GM12864 (cell line): ENCODE measurements at places on chromosomes 11 and 22.

DNA sequence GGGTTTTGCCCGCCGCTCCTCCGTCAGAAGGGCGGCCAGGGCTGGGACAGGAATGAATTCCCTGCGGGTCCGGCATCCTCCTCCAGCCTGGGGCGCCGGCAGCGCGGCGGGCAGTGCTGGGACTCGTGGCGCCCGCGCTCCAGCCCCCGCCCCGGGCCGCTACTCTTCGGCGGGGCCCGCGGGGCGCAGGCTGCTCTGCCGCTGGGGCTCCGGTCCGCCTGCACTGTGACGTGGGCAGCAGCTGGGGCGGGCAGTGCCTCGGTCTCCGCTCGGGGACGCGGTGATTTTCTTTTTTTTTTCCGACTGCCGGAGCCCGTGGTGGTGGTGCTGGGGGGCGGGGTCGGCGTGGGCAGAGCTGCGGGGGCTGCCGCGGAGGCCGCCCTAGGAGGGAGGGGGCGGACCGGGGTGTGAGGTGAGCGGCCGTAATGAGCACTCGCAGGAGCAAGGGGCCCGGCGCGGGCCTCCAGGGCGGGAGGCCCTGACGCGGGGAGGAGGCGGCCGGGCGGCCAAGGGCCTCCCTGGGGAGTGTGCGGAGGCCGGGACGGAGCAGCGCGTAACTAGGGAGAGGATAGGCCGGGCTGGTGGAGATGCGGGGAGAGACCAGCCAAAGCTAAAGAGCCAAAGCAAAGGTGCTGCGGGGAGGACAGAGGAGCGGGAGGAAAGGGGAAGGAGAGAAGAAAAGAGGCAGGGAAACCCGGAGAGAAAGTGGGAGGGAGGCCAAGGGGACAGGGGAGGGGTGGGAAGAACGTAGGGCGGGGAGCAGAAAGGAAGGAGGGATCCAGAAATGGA lies 73.3 kb upstream of the ZBED5 start:
- DNase-seq: no peak

GRCh38 chr11:10922892-10923291 lies 65.0 kb upstream of the ZBED5 start:
- DNase-seq: no peak

DNA sequence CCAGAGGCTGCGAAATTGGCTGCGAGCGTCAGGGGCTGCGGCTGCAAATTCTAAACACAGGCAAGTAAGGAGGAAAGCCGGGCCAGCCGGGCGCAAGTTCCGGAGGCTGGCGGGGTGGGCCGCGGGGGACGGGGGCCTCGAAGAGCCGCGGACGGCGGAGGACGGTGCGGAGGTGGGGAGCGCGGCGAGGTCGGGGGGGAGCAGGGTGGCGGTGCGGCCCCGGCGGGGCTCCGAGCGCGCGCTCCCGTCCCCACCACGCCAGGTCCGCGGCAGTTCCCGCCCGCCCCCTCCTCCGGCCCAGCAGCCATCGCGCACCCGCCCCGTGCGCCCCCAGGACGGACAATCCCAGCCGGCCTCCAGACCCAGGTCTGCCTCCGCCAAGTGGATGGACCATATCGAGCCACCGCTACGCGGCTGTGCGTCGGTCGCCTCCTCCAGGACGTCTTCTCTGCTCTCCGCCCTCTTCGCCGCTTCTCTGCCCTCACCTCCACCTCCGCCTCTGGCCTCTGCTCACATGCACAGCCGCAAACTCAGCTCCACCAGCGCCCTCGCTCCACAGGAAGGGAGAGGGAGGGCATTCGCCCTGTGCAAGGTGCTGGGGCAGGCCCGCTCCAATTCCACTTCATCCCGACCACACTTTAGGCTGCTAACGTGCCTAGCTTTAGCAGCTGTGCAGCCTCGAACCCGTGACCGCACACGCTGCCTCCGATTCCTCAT lies 7.2 kb downstream of the ELFN2 start:
- DNase-seq: no peak

- no peak for DNase-seq
Measured at GRCh38 chr11:31792456-31792855, 18.7 kb downstream of the PAX6 start.

DNA sequence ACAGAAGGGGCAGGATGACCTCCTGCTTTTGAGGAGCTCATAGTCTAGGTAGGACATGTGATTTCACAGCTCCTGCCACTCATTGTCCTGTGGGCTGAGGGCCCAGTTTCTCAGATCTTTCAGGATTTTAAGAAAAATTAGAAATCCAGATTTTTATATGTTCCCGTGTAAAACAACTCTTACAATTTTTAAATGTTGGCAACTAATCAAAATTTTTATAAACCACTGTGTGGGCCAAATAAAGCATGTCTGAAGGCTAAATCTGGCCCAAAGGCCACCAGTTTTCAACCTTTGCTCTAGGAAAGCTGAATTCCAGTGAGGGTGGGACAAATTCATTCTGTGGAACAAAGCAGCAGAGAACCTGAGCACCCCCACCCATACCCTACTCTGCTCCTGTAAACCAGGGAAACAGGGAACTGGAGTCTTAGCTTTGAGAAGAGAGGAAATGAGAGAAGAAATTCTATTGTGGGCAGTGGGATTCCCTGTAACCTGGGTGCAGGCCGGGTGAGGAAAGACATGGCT lies 20.6 kb downstream of the LRRC32 start:
- DNase-seq: no peak

GRCh38 chr11:127058524-127058923 lies 58.0 kb upstream of the KIRREL3 start:
- no peak for DNase-seq

GRCh38 chr11:132992838-132993631 lies 539.3 kb downstream of the OPCML start:
- DNase-seq: no peak

- DNase-seq: no peak
Measured at GRCh38 chr11:35235498-35235897, 96.5 kb downstream of the CD44 start.

DNA sequence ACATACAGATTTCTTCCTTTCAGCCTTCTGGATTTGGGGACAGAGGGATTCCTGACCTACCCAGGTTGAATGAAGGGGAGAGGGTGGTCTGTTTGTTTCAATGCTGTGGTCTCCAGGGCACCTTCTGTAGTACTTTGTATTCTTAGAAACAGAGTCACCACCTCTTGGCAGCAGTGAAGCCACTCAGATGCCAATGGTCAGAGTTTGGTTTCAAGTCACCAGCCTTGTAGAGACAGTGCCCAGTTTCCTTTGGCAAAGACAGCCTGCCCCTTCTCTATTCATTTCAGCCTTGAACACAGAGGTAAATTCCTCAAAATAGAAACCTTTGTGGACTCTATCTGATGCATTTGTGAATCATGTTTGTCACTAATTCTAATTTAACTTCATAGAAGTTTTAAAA lies 111.7 kb upstream of the RASSF10 start:
- no peak for DNase-seq

GRCh38 chr11:62715150-62716130 lies 8.0 kb downstream of the GNG3 start:
- DNase-seq: no peak

DNA sequence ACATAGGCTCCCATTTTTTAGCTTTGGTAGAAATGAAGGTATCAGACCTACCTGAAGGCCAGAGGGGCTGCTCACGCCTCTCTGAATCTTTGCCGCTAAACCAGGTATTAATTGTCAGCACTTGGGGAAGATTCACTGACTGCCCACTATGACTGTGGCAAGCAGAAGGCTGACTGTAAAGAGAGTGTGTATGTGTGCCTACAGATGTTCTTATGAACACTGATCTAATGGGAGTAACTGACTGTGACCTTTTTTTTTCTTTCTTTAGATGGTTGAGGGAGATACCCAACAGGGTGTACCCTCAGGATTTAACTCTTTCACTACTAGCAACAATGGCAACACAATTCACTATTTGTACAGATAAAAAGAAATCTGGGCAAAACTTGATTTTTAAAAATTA lies at the start of gene RAG2:
Gene RAG2 (minus strand): TSS at position 186 of the 400 bp plus-strand sequence. CDS start 4,068 bp downstream, outside the sequence.
- DNase-seq: no peak

- DNase-seq: no peak
Measured at GRCh38 chr11:19428206-19429002, 187.7 kb upstream of the E2F8 start.

DNA sequence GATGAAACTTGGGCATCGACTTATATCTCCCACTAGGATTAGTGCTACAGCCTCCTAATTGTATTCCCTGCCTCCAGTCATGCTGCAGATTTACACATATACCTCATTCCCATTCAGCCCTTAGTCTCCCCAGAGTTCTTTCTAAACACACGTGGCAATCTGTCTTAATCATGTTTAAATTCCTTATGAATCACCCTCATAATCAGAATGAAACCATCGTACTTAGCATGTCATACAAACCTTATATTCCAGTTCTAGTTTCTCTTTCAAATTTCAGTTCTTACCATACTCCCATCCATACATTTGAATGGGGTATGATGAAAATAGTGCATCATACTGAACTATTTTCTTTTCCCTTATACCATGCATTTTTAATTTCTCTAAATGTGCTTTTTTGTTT lies 6.0 kb upstream of the OR10A2 start:
- DNase-seq: no peak

GRCh38 chr11:80779905-80780605 lies 1339.2 kb upstream of the TENM4 start:
- DNase-seq: no peak

DNA sequence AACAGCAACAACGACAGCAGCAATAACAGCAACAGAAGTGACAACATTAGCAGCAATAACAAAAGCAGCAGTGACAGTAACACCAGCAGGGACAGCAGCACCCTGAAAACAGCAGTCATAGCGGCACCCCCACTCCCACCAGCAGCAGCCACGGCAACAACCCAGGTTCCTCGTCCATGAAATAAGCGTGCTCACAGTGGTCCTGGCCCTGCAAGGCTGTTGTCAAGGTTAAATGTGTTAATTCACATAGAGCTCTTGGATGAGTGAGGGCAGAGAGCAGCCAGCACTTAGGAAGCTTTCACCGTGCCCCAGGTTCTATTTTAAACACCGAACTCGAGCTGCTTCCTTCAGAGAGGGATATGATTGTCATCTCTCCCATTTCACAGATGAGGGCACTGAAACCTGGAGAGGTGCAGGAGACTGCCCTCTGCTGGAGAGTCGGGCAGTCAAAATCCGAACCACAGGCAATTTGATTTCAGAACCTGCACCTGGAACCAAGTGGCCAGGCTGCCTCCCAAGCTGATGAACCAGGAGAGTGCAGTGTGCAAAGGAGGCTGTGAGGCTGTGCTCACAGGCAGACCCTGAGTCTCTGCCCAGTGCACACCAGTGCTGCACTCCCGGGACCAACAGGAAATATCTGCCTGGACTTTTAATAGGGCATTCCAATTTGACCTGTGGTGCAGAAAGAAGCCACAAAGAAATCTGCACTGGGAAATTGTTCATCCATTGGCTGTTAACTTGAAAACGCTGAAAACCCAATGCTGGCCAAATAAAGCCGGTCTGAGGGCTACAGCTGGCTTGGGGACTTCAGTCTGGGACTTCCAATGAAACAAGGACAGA lies 22.9 kb upstream of the FGF3 start:
- DNase-seq: no peak

GRCh38 chr11:27349919-27350318 lies 13.1 kb downstream of the CCDC34 start:
- DNase-seq: no peak

DNA sequence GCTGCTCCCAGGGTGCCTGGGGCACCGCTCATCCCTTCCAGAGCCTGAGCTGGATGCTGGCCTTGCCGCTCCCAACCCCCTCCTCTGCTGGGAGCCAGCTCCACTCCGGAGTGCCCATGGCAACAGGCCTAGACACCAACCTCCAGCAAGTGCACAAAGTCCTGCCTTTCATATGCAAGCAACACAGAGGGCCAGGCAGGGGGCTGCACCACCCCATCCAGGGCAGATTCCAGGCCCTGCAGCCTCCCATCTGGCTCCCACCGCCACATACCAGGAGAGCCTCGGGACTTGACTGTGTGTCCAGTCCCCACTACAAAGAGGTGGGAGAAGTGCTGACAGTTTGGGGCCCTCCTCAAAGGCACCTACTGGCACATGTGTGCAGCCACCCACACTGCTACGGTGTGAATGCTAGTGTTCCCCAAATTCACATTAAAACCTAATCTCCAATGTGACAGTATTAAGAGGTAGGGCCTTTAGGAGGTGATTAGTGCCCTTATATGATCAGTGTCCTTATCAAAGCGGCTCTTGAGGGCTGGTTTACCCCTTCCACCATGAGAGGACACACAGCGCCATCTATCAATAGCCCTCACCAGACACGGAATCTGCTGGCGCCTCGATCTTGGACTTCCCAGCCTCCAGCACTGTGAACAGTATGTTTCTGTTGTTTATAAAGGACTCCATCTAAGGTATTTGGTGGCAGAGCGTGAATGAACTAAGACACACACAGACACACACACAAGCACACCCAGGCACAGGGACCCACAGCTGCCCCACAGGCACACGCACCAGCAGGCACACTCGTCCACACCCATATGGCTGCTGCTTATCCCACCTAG lies 16.2 kb downstream of the ARVCF start:
- DNase-seq: no peak

DNA sequence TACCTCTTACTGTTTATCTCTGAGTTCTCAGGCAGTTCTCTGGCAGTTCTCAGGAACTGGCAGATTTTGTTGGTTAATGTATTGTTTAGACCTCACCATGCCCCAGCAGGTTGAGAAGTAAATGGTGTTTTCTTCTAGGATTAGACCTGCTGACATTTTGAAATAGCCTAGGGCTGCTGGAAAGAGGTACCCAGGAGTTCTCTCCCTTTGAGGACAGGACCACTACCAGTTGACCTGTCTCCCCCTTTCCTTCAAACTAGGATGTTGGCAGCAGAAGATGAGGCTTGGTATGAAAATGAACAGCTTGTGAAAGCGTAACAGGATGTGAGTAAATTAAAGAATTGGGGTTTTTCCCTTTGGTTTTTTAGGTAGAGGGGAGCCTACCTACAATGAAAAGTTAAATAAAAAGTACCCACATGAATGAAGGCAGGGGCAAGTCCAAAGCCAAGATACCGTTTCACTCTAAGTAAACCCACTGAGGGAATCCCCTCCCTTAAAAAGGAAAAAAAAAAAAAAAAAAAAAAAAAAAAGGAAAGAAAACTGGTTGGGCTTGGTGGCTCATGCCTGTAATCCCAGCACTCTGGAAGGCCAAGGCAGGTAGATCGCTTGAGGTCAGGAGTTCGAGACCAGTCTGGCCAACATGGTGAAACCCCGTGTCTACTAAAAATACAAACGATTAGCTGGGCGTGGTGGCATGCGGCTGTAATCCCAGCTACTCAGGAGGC lies 96.2 kb downstream of the PDHX start:
- DNase-seq: no peak

- DNase-seq: no peak
Measured at GRCh38 chr11:7019500-7020182, 505 bp downstream of the ZNF214 start.

DNA sequence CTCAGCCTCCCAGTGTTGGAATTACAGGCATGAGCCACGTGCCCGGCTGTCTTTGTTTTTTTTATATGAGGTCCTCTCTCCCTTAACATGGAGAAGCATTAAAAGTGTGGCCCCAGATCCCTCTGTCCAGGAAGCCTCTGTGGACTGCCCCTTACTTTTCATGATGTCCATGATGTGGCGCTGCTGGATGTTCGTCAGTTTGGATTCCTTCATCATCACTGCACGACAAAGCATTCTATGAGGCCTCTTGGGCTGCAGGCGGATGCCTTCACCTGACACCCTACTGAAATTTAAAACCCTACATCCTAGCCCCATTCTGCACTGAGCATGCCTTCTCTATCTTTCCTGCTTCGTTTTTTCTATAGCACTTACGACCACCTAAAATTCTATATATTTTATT lies 2.1 kb downstream of the C22orf23 start:
- no peak for DNase-seq

- DNase-seq: no peak
Measured at GRCh38 chr11:87879118-87879517, 296.1 kb downstream of the RAB38 start.
